ENCODE measurements at places on chromosomes 4 and X.

DNA sequence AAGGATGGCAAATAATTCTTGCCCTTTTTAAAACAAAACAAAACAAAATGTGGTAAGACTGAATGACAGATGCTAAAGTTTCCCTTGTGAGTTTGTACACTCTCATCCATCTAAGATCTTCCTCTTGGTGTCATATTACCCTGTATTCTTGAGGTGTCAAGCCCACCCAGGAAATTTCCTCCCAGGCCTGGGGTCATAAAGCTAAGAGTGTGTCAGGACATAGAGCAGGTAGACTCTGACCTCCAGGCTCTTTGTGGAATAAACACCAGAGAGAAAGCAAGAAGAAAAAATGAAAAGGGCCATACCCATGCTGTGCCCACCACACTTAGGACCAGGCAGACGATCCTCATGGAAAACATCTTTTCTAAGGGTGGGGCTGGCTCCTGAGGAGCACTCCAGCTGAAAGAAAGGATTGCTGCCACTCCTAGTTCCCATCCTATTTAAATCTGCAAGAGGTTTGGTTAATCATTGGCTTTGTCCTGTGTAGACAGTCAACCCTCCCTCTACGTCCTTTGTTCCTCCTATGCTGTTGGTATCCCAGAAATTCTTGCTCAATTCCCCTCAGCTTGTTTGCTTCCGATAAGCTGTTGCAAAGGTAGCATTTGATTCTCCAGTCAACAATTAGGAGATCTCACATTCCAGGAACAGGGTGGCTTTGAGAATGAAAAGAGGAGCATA lies at the start of gene FGA:
Gene FGA, minus strand, starts transcription at position 414 of the 678 bp plus-strand sequence. Its CDS starts 55 bp downstream, at position 359.
- DNase-seq: no peak

DNA sequence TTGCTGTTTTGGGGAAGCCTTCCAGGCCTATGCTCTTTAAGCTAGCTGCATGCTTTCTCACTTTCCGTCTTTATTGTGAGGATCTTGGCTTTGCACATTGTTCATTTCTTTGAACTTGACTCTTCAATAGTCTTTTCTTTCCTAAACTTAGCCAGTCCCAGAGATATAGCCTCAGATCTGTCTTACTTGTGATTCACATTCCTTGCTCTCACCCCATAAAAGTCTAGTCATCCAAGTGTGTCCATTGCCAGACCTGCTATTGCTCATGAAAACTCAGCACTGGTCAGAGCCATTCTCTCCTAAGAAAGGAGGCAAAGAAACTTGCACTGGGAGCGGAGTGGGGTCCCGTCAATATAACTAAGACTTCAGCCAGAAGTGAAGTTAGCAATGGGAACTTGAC lies 275.0 kb upstream of the CTSO start:
- no peak for DNase-seq

DNA sequence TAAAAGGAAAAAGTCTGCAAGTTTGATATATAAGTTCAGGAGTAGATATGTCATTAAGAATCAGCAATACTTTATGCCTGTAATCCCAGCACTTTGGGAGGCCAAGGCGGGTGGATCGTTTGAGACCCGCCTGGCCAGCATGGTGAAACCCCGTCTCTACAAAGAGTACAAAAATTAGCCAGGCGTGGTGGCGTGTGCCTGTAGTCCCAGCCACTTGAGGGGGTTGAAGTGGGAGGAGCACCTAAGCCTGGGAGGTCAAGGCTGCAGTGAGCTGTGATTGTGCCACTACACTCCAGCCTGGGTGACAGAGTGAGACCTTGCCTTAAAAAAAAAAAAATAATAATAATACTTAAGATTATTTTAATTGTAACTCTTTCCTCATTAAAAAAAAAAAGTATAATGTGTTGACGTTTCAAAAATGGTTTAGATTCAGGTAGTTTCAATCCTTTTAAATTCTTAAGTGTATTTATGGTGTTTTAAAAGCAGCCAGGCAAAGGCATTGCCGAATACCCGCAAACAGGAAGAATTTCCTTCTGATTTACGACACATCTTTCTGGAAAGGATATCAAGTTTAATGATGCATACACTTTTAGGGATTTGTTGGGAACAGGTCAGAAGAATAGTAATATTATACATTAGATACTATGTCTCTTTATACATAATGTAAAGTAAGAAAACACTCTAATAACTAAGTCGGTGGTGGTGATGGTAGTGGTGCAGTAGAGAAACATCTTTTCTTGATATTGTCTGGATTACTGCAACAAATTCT lies 80.9 kb downstream of the KDM6A start:
- DNase-seq: no peak

DNA sequence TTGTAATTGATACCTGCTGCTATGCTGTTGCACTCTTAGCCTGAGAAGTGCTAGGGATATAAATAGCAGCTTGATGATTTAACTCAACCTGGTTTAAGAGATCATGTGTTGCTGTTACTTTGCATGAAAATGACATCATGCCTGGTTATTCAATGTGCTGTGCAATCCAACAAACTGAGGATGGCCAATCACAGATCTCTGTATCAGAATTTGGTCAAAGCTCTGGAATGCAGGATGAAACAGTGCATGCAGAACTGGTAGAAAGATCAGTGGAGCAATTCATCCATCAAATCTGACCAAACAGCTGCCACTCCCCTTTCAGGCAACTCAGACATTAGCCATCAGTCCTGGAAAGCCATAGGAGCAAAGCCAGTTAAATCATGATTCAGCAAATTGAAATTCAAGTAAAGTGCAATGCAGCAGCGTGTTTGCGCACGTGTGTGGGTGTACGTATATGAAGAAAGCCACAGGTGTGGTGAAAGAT lies 160.3 kb upstream of the RASGEF1B start:
- DNase-seq: no peak

Data from CD4-positive, alpha-beta T cell (primary cell).